ENCODE measurements at places on chromosomes 13 and 19.
A peak's percentile ranks its signal among the peaks of the same experiment; 100 is the strongest.

DNA sequence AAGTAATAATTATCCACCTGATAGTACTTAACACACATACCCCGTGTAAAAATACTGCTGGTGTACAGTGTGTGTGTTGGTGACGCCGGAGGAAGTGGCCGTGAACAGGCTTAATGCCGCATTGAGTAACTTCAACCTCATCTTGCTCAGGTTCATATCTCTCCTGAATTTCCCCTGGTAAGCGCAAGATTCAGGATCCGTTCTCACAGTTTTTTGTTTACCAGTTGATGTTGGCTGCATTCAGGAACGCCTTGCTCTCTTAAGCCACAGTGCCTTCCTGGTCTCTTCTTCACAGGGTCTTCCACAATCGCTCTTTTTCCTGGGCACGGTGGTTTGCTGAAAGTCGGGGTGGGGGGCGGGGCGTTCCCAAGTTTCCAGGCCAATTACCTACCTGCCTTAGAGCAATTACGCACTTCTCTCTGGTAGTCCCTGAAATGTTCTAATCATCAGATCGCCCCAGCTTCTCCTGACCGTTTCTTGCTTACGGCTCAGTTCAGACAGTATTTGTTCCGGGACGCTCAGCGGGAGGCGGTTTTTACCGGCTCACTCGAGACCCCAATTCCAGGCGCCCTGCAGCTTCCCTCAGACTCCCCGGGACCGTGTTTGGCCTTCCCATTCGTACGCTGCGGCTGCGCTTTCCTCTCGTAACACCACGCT lies 706 bp upstream of the DNAJC3 start:
- DNase-seq: peak; percentile 60

DNA sequence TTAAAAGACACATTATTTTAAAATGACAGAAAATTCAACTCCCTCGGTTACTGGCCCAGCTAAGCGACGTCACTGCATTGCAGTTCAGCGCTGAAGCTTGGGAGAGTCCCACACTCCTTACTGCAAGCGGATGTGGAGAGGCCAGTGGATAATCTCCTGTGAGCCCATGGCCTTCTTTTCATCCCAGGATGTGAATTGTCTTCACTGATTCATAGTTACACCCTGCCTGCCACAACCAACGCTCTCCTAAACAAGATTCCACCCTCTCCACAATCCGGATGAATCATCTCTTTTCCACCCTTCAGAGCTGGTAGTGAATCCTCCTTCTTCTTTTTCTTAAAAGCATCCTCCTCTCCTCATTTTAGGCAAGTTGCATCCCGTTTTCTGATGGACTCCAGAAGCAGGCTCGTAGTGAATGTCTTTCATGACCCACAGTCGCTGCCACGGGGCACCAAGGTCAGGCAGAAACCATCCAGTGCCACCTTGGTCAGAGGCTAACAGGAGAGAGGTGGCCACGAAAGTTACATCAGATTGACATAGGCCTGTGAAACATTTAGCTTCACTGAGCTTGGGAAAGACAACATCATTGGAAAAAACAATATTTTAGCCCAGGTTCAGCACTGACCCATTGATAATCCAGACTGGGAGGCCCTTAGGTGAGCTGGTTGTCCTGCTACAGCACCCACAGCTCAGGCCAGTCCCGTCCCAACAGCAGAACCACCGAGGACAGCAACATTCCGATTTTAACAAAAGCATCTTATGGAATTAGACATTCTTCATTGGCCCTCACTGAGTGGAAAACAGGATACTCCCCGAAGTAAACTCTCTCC lies 2.0 kb downstream of the GJB2 start:
- DNase-seq: peak; percentile 16

DNA sequence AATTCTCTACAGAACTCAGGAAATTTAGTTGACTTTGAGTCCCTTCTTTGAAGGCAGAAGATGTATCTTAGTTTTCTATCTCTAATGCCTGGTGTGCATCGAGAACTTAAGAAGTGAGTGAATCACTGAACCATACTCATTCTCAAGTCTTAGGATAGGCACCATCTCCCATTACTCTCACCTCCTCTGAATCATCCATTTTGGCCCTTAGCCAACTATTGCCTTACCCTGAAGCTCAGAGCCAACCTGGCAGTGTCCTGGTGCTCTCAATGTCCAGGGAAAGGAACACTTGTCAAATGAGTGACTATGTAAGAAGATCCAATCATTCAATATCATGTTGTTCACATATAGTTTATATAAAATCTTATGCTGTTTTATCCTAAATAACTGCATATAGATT lies 146.6 kb downstream of the RGCC start:
- DNase-seq: peak; percentile 42

- DNase-seq: no peak
These were observed 44.7 kb upstream of the TFDP1 start for GRCh38 chr13:113539822-113540221.

- no peak for DNase-seq
These were observed 485.4 kb downstream of the RFC3 start for GRCh38 chr13:34303346-34303745.

DNA sequence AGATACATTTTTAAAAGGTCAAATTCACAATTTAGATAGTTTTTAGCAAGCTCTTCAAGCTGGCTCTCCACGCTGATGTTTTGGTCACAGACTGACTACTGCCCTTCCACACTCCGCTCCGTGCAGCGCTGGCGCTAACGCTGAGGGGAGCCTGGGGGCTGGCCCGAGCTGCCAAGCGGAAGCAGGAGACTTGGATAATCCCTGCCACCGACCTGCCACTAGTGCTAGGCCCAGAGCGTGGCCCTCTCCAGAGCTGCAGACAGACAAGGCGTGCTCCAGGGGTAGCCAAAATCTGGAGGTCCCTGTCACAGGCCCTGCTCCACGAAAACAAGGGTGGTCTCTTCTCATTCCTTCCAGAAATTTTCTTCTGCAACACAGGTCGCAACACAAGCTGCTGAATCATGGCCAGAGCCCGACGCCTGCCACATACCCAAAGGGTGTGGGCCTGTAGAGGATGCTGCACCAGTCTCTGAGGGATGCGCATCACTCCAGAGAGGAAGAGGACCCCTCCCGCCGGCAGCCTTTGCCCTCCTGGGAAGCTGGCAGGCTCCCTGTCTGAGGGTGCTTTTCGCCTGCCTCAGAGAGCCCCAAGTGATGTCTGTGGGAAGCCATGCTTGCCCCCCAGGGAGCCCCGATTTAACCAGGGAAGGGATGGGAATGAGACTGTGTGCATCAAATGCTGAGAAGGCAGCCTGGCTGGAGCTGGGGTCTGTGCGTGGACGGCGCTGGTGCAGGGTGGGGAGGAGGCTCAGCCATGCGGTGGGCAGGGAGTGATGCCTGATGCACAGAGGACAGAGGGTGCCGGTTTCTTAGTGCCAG lies 21.6 kb downstream of the CAPS start:
- peak; percentile 35 for DNase-seq

- DNase-seq: peak; percentile 67
These were observed 51.1 kb downstream of the HS6ST3 start for GRCh38 chr13:96141032-96141431.

DNA sequence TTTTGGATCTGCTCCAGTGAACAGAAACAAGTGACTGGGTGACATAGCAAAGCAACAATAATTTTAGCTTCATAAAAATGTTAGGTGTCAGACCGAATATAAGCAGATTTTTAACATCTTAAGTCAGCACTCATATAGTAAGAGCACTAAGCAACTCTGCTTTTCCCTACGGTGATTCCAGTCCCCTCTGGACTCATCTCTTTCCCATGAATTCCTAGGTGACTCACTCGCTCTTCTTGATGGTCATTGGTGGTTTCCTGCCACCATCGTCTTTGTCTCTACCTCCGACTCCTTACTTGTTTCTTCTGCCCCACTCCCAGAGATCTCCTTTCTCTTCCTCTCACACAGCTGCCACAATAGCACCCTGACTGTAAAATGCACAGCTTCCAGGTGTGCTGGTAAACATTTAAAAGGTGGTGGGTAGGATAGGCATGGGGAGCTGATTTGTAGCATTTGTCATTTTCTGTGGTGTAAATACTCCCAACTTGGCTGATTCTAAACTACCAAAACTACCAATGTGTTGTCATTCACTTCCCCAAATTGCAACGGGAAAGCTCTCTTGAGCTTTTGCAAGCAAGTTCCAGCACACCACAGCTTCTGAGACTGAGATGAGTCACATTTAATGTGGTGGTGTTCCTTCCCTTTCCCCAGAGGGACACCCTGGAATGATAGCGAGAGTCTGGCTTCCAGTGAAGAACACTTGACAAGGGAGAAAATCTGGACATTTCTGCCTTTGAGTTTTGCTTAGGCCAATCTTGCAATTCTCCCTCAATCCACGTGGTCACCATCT lies 42.8 kb upstream of the CLDN10 start:
- DNase-seq: no peak

DNA sequence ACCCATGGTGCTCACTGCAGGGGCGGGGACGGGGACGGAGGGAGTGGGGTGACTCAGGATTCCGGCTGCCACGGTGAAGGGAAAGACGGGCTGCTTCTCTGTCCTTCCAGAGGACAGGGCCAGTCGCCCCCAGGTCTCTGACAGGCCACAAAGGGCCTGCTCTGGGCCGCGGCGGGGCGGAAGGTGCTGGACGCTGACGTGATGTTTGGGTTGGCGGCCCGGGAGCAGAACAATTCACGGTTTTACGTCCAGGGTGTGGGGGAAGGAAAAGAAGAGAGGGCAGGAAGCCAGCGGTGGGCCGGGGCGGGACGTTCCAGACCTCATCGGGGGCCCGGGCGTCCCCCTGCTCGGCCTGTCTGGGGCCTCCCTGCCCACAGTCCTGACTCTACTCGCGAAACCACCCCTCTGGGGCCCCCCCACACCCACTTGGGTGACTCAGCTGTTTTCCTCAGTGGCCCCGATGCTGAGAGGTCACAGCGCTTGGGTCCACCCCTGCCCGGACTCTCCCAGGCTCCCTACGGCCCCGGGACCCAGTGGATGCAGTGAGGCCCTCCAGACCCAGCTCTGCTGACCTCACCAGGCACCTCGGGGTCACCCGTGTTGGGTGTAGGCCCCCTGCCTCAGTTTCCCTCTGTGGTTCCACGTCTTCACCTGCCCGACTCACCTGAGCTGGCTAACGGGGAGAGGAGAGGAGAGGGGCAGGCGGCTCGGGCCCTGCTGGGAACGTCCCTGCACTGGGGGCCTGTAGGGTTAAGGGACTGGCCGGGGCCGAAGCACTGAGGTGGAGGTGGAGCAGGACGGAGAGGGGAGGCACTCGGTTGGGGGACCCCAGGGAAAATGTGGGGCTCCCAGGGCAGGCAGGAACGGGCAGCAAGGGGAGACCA lies 29.2 kb downstream of the PIP5K1C start:
- DNase-seq: peak; percentile 83

DNA sequence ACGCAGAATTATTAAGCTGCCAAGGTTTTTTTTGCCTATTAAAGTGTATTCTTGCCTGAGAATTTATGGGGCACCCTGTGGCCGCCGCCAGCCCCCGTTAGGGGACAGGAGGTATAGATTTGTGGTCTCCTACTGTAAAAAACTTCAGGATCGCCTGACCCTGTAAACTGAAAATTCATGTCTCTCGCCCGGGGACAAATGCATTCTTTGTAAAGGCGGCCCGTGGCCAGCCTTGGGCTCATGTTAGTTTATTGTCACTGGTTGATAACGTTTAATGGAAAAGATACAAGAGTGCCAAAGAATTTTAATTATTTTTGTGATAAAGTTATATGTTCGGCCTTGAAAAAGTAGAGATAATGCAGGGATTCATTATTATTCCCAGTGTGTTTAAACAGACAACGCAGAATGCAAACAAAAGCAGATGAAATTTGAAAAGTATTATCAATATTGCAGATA lies 141.7 kb downstream of the URI1 start:
- no peak for DNase-seq

GRCh38 chr19:911197-912033 lies 1.6 kb downstream of the R3HDM4 start:
- no peak for DNase-seq

DNA sequence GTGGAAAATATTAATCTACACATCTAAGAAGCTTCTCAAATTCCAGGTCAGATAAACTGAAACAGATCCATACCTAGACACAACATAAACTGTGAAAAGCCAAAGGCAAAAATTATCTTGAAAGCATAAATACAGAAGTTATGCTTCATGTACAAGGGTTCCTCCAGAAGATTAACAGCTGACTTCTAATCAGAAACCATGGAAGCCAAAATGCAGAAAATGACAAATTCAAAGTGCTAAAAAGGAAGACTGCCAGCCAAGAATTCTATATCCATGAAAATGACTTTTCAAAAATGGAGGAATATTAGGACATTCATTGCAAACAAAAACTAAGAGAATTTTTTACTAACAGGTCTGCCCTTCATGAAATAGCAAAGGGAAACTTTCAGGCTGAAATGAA lies 72.8 kb downstream of the MYO16 start:
- no peak for DNase-seq

DNA sequence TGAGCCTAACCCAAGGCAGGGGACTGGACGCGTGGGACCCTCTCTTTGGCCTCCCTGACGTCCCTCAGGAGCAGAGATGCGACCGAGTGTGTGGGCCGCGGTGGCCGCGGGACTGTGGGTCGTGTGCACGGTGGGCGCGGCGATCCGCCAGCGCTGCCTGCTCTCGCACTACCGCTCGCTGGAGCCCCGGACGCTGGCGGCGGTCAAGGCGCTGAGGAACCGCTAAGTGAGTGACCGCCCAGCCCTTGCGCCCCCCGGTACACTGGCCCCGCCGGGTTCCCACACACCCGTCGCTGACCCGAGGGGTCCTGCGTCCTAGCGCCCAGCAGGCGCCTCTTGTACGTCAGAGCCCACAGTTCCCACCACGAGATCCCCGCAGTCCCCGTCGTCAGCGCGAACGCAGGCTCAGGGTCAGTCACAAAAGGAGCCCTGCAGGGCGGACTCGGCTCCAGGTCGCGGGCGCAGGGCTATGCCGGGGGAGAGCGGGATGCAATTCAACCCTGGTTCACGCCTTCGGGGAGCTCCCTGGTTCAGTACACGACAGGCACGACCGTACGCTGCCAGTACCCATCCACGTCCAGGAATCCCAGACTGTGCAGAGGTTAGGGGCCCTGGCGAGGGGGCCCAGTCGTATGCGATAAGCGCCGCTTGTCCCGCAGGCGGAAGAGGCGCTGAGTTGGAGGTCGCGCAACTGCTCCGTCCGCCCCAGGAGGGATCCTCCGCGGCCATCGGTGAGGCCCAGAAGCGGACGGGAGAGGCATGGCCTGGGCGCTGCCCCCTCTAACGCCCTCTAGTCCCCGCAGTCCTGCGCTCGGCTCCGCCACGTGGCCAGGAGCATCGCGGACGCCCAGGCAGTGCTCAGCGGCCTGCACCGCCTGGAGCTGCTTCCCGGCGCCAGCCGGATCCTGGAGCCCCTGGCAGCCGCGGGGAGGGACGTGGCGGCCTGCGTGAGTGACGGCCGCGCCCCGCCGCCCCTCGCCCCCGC lies 3.6 kb upstream of the IFNL2 start:
- DNase-seq: peak; percentile 12

DNA sequence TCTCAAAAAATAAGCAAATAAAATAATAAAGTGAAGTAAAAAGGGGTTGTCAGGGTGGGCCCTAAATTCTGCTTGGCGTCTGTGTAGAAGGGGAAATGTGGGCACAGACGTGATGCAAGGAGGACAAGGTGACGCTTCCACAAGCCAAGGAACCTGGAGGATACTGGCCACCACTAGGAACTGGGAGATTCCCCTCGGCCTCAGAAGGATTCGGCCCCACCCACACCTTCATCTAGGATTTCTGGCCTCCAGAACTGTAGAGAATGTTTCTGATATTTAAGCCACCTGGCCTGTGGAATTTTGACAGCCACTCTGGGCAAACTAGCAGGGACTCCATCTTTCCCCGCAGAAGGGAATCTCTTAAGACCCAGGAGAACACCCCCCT lies 1.1 kb downstream of the PLEKHJ1 start:
- DNase-seq: peak; percentile 14

GRCh38 chr19:51535535-51535934 lies 4.1 kb upstream of the SIGLEC6 start:
- DNase-seq: no peak

GRCh38 chr19:46383171-46383815 lies 30.1 kb downstream of the CCDC8 start:
- DNase-seq: no peak

Data from adipocyte (in vitro differentiated cells).